AG04450 (cell line): ENCODE measurements at places on chromosomes 1 and 21. TPM values are rescaled to one million over a fixed set of nuclear protein-coding genes. Genes with fewer than 3 reads are reported as not detected.

DNA sequence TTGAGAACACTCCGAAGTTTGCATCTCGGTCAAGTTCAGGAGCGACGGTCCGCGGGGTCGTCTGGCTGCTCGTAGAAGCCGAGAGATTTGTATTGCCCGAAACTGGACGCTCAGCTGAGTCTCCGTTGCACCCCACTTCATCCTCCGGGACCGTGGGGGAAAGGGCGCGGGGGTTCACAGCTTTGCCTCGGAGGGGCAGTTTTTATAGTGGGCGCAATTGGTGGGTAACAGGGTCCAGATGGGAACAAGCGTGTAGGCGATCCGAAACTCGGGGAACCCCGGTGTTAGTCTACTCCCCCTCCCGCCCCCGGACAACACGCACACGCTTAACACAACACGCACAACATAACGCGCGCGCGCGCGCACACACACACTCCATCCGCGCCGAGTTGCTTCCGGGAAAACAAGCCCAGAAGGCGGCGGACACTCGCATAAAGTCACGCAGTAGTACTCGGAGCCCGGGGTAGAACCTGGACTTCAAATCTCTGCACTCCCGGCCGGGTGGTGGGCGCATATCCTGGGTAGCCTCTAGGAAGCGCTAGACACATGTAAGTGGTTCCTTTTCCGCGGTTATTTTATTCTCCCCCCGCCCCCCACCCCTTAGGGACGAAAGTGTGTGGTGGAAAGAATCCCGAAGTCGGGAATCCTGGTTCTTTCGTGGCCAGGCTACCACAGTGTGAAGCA lies 1.1 kb upstream of the JUN start:
- peak; percentile 86 for DNase-seq

- DNase-seq = no peak
Measured at GRCh38 chr21:46369520-46370235, 45.7 kb downstream of the PCNT start.

DNA sequence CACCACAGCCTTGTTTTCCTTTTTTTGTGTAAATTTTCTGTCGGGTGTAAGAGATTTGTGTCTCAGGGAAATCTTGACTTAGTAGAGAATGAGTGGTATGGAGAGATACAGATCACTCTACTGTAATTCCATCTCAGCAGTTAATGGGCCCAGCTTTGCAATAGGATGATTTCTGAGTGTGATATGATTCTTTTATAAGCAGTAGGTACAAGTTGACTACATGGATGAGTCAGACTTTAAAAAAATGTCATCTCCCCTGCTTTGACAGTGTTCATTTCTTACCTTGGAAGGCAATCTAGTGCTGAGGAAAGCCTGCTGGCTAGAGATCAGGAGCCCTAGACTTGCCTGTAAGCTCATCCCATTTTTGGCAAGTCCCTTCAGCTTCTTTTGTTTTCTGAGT lies 261.9 kb downstream of the RYR2 start:
- DNase-seq = no peak

DNA sequence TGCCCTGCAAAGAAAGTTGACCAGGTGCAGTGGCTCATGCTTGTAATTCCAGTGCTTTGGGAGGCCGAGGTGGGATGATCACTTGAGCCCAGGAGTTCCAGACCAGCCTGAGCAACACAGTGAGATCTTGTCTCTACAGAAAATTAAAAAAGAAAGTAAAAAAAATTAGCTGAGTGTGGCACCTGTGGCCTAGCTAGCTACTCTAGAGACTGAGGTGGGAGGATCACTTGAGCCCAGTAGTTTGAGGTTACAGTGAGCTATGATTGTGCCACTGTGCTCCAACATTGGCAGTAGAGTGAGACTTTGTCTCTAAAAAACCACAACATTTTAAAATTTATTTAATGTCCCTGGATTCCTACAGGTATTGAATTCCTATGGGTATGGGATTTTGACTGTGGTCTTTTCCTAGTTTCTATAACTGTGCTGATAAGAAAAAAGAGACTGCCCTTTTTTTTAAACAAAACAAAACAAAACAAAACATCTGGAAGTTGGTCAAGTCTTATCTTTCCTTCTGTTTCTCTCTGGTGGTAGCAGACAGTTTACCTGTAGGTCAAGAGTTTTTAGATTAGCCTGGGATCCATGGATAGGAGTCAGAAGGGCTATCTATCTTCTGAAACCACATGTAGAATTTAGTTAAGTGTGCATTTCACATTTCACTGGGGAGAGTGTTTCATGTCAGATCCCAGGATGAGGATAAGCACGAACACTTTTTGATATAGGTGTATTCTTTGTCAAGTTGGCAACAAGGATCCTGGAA lies 18.8 kb downstream of the UCK2 start:
- no peak for DNase-seq

- peak; percentile 83 for DNase-seq
Measured at GRCh38 chr1:115545791-115546733, 95.7 kb upstream of the VANGL1 start.

GRCh38 chr1:227768125-227768439 lies 32.8 kb downstream of the SNAP47 start:
- no peak for DNase-seq

- no peak for DNase-seq
Measured at GRCh38 chr1:2894381-2895041, 93.0 kb upstream of the TTC34 start.

DNA sequence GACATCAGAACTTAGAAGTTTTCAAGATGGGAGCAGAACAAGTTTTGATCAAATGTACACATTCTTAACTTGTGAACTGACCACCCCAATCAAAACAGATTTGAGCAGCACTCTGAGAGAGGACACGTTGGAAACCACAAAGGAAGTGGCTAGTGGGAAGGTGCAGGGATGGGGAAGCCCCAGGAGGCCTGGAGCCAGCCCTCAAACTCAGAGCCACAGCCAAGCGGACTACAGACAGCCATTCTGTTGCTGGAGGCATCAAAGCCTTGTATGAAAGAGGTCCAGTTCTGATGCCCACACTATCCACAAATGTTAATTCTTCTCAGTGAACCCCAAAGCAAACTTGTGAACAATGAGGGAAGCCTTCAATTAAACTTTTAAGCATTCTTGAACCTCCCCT lies 143.6 kb upstream of the RAB4A start:
- DNase-seq = no peak

- no peak for DNase-seq
Measured at GRCh38 chr1:93186667-93187066, 6.1 kb downstream of the CCDC18 start.

DNA sequence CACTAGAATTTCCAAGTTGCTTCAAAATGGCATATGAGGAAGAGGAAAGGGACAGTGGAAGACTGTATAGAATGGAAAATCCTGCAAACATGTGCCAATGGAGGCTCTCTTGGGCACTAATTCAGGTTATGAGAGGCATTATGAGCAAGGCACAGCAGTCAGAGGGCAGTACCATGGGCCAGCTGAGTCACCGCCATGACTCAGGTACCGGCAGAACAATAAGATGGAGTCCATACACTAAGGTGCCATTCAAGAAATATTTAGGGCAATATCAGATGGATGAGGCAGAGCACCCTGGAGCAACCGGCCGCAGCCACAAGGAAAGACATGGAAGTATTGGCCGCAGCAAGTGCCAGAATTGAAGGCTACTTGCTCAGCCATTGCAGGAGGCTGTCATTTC lies 25.6 kb upstream of the VAV3 start:
- no peak for DNase-seq

DNA sequence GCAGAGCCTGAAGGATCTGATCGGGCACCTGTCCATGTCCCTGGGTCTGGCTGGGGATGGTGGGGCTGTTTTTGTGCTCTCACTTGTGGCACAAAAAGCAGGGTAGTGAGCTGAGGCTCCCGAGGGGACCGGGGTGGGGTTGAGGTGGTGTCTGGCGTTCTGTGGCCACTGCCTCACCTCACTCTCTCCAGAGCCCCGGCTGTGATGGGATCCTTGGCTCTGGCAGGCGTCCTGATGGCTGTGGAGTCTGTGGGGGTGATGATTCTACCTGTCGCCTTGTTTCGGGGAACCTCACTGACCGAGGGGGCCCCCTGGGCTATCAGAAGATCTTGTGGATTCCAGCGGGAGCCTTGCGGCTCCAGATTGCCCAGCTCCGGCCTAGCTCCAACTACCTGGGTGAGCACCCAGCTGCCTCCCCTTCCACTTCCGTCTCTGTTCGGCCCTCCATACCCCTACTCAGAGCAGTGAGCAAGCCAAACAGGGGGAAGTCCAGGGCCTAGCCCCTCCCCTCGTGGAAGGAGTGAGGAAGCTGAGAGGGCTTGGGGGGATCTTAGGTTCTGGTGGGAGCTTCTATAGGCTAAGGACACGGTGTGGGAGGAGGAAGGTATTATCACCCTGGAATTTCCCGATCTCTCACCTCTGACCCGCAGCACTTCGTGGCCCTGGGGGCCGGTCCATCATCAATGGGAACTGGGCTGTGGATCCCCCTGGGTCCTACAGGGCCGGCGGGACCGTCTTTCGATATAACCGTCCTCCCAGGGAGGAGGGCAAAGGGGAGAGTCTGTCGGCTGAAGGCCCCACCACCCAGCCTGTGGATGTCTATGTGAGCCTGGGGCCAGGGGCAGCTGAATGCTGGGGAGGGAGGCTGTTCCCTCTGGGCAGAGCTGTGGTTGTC lies 7.0 kb downstream of the ADAMTSL4 start:
- no peak for DNase-seq

NUP133 gene
- polyA plus RNA-seq = 27.3 and 29.6 TPM in 2 replicates

- DNase-seq = no peak
Measured at GRCh38 chr1:238252033-238252802, 361.5 kb upstream of the ZP4 start.

KRTAP11-1 gene
- not detected in 2 replicates for polyA plus RNA-seq

GRCh38 chr1:28037206-28037605 lies 51.2 kb downstream of the EYA3 start:
- no peak for DNase-seq

VASH2 gene
- polyA plus RNA-seq = 4.2 and 5.9 TPM in 2 replicates

- DNase-seq = no peak
Measured at GRCh38 chr1:47418681-47419325, 2.7 kb downstream of the FOXE3 start.

- DNase-seq = no peak
Measured at GRCh38 chr1:64775113-64775512, 30.2 kb downstream of the RAVER2 start.

- no peak for DNase-seq
Measured at GRCh38 chr21:29077651-29078090, 4.2 kb upstream of the CCT8 start.

DNA sequence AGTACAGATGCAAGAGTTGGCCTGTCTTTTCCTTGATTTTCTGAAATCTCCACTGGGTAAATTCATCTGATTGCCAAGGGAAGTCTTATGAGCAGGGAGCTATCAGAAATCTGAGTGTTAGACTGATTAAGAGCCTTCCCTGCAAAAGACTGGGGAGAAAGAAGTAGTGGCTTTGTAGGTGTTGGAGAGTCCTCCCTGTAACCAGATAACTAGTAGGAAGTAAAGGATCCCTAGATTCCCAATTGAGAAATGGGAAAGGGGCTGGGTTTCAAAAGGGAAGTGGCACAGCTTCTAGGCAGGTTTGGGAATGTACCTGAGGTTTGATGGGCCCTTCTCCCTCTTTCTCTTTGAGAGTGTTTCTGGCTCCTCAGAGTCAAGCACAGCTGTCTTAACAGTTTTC lies 2.1 kb downstream of the TLCD4 start:
- DNase-seq = no peak

DNA sequence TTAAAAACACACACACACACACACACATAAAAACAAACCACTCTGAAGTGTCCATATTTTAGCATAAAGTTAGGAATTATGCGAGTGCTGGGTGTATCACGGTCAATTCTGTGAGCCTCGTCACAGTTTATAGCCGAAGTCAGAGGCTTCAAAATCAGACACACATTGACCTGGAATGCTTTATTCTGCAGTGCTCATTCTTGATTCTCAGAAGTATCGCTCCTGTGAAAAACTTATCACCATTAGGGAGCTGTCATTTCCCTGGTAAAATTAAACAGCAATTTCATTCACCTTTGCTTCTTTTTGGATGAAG lies 8.7 kb upstream of the IRF2BP2 start:
- DNase-seq = no peak

FNDC10 gene
- 1.4 and 2.3 TPM in 2 replicates for polyA plus RNA-seq

- no peak for DNase-seq
Measured at GRCh38 chr1:44523593-44524591, 118.8 kb downstream of the RNF220 start.

DNA sequence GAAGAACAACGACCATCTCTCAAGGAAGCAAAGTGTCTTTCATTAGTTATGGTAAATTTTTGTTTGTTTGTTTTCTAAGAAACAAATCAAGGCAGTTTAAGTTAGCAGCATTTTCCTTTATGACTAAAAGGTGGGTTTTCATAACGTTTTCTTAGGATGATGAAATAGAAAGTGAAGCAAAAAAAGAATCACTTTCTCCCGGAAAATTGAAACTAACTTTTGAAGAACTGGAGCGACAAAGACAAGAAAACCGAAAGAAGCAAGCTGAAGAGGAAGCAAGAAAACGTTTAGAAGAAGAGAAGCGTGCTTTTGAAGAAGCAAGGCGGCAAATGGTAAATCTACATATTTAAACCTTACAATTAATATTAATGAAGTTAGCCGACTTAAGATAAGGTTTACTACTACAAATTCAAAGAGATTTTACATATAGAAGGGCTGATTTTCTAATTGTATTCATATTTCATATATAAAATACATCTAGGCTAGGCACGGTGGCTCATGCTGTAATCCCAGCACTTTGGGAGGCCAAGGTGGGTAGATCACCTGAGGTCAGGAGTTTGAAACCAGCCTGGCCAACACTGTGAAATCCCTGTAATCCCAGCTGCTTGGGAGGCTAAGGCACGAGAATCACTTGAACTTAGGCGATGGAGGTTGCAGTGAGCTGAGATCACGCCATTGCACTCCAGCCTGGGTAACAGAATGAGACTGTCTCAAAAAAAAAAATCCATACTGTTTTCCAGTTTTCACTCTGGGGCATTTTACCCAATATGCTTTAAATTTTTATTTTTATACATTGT lies 38.3 kb downstream of the NEXN start:
- no peak for DNase-seq

SLAMF8 gene
- polyA plus RNA-seq = not detected in 2 replicates

PYHIN1 gene
- not detected in 2 replicates for polyA plus RNA-seq

FCGR3B gene
- not detected in 2 replicates for polyA plus RNA-seq

NCAM2 gene
- 5.3 and 7.7 TPM in 2 replicates for polyA plus RNA-seq

PADI2 gene
- not detected in 2 replicates for polyA plus RNA-seq
